ENCODE measurements at places on chromosomes 5 and 9.

GRCh38 chr9:86322973-86323644, 31.1 kb downstream of the TUT7 start:
- DNase-seq = no peak

GRCh38 chr5:90365328-90365727, 44.2 kb downstream of the CETN3 start:
- no peak for DNase-seq

DNA sequence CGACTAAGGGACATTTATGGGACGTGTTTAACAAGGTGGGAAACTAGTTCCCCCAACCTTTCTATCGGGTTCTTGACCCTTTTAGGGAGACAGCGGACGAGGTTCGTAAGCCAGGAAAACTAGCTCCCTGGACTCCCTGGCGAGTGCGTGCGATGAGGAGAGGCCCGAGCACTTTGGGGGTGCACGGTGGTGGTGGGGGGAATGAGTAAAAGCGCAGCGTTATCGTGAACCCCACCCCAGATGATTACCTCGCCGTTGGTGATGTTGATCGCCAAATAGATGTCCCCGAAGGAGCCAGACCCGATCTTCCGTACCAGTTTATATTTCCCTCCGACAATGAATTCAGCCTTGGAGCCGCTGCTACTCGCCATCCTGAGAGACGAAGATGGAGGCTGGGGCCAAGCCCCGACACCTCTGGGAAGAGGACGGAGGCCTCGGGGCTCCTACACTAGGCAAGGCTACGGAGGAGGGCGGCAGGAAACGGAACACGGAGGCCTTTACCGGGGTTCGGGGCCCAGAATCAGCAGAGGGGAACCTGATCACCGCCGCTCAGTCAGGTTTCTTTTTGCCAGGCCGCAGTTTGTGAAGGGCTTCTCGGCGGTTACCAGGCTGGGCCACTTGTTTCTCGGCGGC, 529 bp downstream of the CSNK1A1 start:
- no peak for DNase-seq

- DNase-seq = no peak
Measured at GRCh38 chr5:167816354-167816753, 475.1 kb upstream of the WWC1 start.

DNA sequence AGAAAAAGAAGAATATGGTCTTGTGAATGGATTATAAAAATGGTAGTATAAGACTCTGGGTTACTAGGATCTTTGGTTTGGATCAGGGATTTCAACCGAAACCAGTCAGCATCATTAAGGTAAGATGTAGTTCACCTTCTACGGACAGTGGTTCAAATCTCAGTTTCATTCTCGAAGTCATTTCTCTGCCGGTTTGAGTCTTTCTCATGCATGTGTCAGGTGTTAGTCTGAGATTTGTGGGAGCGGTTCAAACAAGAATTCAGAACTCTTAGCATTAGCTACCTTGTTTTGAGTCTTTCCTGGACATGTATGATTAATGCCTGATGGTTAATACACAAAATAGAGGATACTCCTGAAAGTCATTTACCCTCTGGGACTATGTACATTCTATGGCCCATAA, 735.9 kb upstream of the NUDT12 start:
- no peak for DNase-seq

GRCh38 chr9:13491493-13492424, 212.3 kb upstream of the MPDZ start:
- DNase-seq = no peak

DNA sequence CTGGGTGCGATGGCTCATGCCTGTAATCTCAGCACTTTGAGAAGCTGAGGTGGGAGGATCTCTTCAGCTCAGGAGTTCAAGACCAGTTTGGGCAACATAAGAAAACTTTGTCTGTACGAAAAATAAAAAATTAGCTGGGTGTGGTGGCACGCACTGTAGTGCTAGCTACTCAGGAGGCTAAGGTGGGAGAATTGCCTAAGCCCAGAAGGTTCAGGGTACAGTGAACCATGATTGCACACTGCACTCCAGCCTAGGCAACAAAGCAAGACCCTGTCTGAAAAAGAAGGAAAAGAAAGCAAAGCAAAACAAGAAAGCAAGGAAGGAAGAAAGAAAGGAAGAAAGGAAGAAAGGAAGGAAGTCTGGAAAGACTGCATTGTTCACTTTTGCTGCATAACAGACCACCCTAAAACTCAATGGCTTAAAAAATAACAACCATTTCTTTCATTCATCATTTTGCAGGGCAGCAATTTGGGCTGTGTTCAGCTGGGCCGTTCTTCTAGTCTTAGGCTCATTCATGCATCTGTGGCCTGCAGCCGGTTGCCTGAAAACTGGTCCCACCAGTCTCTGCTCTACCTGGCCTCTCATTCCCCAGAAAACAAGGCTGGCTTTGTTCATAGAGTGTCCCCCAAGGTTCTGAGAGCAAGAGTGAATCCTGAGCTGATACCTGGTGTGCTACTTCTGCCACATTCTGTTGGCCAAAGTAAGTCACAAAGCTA, 82.4 kb upstream of the MIER3 start:
- DNase-seq = no peak

DNA sequence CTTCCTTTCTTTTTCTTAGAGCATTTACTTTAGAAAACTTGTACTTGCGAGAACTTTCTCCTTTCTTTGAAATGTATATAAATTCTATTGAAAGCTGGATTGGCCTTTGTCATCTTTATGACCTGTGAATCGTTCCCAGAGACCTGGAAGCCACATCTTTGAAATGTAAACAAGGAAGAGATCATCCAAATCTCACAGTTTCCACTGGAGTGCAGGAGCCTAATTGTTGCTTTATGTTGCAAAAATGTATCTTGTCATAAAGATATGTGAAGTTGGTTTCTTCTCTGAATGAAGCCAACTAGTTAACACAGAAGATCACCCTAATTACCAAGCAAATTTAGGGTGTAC, 1101.8 kb downstream of the TAF11L14 start:
- DNase-seq = no peak

DNA sequence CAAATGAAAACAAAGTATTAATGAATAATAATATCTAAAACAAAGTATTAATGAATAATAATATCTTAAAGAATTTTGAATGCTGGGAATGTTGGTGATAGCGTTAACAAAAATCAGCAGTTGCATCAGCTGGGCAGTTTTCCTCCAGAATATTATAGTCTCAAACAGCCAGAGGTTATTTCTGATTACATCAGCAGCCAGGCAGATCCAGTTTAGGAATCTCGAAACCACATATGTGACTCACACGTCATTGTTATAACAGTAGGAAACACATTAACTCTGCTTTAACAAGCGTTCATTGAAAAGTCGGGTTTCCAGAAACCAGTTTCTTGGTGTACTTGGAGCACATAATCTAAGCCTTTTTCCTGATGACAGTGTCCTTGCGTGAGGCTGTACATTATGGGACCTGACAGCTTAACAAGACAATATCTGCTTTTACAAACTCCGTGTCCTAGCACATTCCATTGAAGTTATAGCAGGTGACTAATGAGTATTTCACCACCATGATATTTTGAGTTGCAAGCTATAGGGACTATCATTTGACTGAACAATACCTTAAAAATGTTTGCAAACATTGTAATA, 559.5 kb upstream of the KLF4 start:
- no peak for DNase-seq

DNA sequence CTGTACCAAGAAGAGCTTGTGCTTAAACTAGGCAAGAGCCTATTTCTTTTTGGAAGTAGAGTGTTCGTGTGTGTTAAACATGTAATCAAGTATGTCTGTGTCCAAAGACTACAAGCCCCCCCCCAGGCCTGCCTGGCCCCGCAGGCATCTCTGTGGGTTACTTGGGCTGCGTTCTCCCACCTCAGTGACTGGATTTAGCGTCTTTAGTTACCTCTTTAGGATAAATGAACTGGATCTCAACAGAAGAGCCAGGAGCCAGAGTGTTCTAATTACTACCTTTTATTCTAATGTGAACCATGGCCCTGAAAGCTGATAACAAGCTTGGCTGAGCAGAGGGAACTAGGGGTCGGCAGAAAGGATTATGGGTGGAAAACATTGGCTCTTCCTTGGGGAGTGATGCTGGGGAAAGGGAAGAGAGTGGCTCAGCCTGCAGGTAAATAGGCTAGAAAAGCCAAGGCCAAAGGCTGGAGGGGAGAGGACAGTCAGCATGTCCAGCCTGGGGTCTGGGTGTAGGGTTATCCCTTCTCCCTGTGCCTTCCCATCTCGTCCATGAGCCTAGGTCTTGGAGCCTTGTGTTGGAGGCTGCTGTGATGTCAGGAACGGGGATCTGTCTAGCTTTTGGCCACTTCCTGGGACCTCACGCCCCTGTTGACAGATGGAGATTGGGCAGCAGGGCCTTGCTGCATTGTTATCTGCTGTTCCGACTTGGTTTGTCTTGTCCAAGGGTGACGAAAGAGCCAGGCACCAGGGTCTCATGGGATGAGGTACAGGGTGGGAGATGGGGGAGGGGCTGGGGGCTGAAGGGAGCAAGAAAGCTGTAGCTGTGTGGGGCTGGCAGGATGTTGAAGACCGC, 11.1 kb downstream of the CD74 start:
- no peak for DNase-seq

- no peak for DNase-seq
Measured at GRCh38 chr5:126544087-126544740, 50.8 kb downstream of the ALDH7A1 start.

All from substantia nigra (tissue), 51 donors.